ENCODE measurements at places on chromosomes 16 and 17.

DNA sequence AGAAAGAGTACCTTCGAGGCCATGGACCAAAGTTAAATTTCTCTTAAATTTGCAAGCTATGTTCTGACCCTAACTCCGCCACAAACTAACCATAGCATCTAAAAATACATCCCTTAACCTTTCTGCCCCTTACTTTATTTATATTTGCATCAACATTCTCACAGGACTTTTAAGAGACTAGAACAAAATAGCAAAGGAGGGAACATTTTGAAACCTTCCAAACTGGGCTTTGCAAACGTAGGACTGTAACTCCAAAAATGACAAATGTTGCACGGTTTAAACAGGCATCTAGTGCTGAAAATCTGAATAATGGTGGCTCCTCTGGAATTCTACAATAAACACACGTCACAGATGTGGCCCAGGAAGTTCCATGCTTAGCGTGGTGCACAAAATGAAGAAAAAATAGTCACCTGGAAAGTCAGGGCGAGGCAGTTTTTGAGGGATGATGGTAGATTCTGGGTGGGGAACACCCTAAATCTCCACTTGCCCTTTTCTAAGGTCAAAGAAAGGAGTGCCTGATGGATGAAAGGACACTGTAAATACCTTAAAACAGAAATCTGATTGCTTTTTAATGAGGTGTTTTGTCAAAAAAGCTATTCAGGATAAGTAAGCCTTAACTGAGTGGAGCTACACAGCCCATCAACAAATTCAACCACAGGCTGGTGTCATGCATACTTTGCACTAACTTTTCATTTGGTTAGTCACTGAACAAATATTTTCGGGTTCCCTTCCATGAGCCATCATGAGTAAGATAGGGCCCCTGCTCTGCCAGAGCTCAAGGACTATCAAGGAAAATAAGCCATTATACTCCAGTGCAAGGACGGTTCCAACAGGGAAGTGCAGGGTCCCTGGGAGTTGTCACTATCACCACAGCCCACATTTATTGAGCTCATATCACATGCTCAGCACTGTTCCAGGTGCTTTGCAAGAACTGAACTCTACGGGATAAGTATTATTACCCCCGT, 21.2 kb downstream of the ARHGAP17 start:
- DNase-seq, result peak; percentile 94

- DNase-seq, result peak; percentile 33
These were observed 11.3 kb downstream of the DNAAF1 start for GRCh38 chr16:84156342-84156784.

DNA sequence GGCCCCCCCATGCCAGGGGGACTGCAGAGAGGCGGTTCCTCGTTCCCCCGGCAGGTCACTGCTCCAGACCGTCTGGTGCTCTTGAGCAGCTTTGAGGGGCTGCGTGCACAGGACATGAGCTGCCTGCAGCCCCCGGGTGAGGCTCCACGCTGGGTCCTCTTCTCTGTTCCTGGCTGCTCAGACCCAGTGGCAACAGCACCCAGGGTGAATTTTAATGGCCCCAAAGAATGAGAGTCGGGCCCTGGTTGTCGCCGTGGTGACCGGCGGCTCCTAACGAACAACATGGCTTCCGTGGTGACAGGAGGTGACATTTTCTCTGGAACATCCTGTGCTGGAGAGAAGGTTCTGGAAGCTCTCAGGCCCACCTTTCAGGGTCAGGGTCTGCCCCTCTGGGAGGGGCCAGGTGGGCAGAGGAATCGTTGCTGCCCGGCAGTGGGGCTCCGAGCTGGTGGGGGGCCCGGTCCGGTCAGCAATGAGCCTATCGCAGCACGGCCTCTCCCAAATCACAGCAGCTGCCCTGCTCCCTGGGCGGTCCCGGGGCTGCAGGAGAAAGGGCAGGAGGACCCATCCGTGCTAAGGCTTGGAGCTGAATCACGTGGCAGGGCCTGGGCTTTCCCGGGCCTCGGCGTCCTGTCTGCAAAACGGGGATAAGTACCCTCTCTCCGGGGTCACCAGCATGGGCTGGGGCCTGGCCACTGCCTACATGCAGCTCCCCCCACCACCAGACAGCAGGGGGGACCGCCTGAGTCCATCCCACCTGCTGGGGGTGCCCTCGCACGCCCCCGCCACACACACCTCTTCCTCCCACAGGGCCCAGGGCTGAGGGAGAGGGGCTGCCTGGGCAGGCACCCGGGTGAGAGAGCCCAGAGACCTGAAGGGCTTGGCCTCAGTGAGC, 3.4 kb upstream of the C1QTNF8 start:
- no peak for DNase-seq

GRCh38 chr16:68444056-68444657, 4.2 kb downstream of the SMPD3 start:
- DNase-seq, result peak; percentile 36

DNA sequence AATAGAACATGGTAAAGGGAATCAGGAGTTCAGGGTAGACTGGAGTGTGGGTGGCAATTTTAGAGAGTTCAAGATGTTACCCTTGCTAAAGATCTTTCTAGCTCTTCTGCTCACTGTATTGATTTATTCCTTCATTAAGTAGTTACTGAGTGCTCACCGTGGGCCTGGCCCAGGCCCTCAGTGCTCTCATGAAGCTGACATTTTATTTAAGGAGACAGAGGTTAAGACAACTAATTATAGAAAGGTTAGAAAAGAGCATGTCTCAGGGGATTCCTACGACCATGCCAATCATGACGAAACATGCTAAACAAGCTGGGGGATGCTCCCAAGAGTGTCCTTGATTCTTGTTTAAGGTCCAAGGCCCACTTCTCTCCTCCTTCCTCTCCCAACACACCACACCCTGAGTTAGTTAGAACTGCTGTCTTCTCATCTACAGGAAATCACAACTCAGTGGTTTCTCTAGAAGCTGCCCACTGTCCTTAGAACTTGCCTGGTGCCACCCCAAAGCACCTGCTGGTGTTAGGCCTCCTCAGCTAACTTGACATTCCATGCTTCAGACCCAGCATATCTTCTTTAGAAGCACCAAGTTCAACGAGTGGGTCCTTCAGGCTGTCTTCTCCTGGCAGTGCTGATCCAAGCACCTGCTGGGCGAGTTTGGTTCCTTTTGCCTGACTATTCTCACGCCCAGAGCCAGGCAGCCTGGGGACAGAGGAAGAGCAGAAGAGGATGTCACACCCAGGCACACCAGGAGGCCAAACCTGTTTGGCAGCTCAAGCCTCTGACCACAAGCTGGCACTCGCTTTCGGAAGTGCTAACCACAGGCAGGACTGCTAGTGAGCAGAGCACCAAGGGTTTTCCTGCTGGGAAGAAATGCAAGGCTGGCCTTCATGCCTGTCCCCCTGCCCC, 79.0 kb downstream of the GAS7 start:
- no peak for DNase-seq

- no peak for DNase-seq
These were observed 74.6 kb upstream of the TBC1D3K start for GRCh38 chr17:37849617-37849972.

GRCh38 chr17:58153046-58153445, 4.9 kb downstream of the OR4D1 start:
- DNase-seq, result no peak

- DNase-seq, result no peak
These were observed 429 bp downstream of the OR2C1 start for GRCh38 chr16:3356118-3356517.

- peak; percentile 83 for DNase-seq
These were observed 311.4 kb downstream of the SEC14L1 start for GRCh38 chr17:77451894-77452852.

DNA sequence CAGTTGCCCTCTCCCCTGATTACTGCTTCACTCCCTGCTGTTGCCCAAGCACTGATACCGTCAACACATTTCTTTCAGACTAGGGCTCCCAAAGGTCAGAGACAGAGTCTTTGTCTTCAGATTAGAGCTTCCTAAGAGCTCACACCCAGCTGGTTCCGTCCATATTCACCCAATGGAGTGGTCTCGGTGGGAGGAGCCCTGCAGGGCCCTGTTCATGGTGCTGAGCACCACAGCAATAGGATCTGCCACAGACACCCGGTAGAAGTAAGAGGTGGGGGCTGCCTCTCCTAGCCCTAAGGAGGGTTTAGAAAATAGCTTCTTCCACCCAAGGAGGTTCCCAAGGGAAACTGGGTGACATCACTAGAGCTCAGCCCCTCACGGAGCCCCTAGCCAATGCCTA, 128.3 kb downstream of the CCDC144A start:
- no peak for DNase-seq

DNA sequence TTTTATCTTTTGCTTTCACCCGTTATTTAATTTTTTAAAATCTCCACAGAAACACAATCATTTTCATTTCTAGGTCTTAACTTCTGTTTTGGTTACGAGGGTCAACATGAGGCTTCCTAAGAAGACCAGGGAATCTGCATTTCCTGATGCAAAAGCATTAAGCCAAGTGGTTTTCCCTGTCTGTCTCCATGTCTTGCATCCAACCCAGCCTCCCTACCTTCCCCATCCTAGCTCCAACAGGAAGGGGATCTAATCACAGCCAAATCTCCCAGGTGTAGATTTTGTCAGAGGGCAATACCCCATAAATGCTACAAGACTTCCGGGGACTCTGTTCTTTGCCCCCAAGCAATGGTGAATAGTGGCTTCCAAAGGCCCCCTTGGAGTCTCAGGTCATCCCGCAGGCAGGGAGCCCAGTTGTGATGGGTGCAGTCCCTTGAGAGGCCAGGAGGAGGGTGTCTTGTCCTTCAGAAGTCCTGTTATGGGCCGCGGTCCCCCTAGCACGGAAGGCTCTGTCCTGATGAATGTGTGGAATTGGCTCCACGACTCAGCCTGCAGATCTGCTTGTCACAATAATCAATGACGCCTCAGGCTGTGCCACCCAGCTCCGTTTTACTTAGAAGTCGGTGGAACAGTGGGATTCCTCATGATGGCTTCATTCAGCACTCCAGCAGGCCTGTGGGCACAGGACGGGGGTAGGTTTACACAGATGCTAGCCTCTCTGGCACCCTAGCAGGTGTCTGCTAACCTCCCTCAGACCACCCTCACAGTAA, 141.1 kb downstream of the RGS9 start:
- peak; percentile 67 for DNase-seq

GRCh38 chr16:68275611-68276191, 11.4 kb downstream of the SLC7A6 start:
- DNase-seq, result no peak

DNA sequence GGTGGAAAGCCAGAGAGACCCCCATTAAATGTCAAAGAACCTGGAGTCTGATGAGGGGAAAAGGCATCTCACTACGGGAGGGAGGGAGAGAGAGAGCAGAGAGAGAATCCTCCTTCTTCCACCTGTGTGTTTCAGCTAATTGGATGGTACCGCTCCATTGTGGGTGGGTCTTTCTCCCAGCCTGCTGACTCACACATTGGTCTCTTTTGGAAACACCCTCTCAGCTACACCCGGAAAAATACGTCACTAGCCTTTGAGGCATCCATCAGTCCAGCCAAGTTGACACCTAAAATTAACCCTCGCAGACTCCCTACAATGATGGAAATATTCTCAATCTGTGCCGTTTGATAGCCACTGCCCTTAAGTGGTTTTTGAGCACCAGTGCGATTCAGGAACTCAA, 100.4 kb downstream of the ELAC2 start:
- no peak for DNase-seq

DNA sequence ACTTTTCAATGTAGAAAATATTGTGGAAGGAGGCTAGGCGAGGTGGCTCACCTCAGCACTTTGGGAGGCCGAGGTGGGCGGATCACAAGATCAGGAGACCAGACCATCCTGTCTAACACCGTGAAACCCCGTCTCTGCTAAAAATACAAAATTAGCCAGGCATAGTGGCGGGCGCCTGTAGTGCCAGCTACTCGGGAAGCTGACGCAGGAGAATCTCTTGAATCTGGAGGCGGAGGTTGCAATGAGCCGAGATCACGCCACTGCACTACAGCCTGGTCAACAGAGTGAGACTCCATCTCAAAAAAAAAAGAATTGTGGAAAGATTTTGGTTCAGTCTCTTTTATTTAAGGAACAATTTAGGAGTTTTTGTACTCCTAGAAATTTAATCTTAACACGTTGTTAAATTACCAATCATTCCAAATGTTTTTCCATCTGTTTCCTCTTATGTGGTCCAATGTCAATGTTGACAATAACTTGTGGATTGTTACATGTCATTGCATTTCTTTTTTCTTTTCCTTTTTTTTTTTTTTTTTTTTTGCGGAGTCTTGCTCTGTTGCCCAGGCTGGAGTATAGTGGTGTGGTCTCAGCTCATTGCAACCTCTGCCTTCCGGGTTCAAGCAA, 124.6 kb upstream of the HAS3 start:
- no peak for DNase-seq

- DNase-seq, result no peak
These were observed 6.3 kb downstream of the KRT26 start for GRCh38 chr17:40765657-40766056.

DNA sequence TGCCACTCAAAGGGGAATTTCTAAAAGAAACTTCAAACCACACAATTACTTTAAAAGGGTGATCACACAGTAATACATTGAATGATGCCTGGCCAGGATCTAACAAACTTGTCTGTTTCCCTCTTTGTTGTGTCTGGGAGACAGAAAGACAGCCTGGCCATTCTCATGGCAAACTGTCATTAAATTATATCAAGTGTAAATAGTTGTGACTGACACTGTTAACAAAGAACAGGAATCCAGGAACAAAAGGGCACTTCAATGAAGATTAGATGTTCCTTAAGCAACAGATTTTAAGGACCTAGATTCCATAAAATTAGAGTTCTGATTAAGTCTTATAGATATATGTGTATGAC, 383.6 kb downstream of the KCNJ2 start:
- DNase-seq, result no peak

GRCh38 chr17:73292031-73292531, 19.7 kb downstream of the CDC42EP4 start:
- DNase-seq, result peak; percentile 67

DNA sequence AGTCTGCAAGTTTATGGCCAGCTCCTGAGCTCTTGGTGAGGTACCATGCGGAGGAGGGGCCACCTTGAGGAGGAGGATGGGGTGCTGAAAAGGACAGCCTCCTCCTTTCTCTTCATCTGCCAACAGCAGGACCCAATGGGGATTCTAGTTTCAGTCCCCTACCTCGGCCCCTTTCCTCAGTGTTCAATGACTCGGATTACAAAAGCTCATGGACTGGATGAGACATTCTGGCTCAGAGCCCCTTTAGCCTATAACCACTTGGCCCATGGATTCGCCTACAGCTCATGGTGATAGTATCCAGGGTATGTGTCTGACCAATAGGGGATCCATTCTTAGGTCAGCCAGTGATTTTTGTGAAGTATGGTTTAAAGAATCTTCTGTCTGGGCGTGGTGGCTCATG, 8.5 kb upstream of the PIK3R6 start:
- peak; percentile 61 for DNase-seq

DNA sequence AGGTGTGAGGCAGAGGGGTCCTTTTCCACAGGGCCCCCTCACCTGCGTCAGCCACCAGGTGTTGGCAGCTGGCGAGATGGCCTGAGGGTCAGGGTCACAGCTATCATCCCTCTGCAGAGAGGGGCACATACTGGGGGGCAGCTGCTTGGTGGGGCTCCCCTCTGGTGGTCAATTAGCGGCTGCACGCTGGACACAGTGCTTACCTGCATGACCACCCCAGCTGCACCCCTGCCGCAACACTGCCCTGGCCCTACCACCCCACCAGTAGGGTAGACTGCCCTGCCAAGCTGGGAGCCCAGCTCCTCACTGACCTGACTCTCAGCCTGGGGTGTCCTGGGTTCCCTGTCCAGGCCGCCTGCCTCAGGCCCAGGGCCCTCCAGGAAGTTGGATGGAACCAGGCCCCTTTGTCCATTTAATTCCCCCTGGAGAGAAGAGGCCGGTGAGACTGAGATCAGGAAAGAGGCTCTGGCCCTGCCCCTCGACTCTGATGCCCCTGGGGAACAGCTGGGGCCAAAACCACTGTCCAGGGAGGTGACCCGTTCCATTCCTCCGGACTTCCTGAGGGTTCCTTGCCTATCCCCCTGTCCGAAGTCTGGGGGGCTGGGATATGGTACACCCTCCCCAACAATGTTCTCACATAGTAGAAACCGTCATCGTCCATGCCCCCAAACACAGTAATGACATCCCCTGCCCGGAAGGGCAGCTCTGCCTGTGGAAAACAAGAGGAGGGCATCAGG, 23.7 kb downstream of the TSPOAP1 start:
- no peak for DNase-seq
